ENCODE measurements at places on chromosomes 1 and 21.

DNA sequence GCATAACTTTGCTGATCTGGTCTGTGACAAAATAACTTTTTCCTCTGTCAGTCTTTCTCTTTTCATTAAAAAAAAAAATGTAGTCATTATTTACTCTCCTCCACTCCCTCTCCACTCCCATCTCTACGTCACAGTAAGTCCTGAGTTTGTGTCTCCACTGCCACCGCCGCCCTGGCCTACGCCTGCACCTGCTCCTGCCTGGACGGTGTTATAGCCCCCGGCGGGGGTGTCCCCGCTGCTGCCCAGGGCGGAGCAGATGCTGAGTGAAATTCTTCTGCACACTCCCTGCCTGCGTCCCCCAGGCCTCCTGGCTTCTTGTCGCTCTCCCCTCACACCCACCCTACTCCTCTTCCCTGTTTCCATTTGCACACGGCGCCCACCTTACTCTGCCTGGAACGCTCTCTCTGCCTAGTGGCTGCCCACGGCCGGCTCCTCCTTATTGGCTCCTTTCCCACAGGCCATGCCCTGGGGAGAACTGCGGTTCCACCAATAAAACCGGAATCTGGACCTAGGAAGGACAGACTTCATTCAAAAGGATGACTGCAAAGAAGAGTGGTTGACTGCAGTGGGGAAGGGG, 55.2 kb upstream of the C1orf174 start:
- DNase-seq, result no peak

- DNase-seq, result no peak
Observed at GRCh38 chr1:177239792-177240191, 69.0 kb downstream of the BRINP2 start.

- DNase-seq, result no peak
Observed at GRCh38 chr1:228794810-228795209, 59.5 kb downstream of the RHOU start.

- DNase-seq, result no peak
Observed at GRCh38 chr1:75970631-75971030, 38.4 kb upstream of the ASB17 start.

DNA sequence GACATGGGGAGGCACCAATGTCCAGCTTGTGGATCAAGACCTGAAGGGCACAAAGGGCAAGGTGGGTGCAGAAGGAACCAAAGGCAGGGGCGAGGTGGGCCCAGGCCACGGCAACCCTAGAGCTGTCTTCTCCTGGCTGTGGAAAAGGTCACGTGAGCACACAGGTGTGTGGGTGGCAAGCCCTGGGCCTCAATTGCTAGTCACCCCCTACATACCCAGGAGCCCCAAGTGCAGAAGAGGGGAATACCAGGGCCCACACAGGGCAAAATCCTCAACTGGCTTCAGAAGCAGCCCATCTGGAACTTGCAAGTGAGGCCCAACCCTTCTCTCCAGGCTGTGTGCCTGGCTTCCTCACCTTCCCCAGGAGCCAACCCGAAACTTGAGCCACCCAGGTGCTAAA, 25.6 kb downstream of the ZBTB17 start:
- DNase-seq, result no peak

GRCh38 chr1:13703128-13703513, 3.1 kb downstream of the PRDM2 start:
- no peak for DNase-seq

All from HFF-Myc (cell line).